A549 treated with GW870086 at 1 μM for 4 hours (cell line): ENCODE measurements at places on chromosomes 3 and 15. TPM values are rescaled to one million over a fixed set of nuclear protein-coding genes. Genes with fewer than 3 reads are reported as not detected.

The ZNF80 gene
- not detected in 5 replicates for total RNA-seq

The LRRFIP2 gene
- 54.2 to 59.9 TPM (median 57.0 TPM) in 5 replicates for total RNA-seq

The CPNE9 gene
- 0.08 to 0.37 TPM (median 0.15 TPM) in 5 replicates for total RNA-seq

The UROC1 gene
- total RNA-seq = not detected in 5 replicates

The SLC15A2 gene
- 0.09 to 0.97 TPM (median 0.19 TPM) in 5 replicates for total RNA-seq

The INAFM2 gene
- 4.8 to 6.6 TPM (median 6.3 TPM) in 5 replicates for total RNA-seq

The USP3 gene
- 40.6 to 44.6 TPM (median 42.5 TPM) in 5 replicates for total RNA-seq

The ISL2 gene
- 2.1 to 4.4 TPM (median 3.8 TPM) in 5 replicates for total RNA-seq

The VWA5B2 gene
- 0.33 to 0.62 TPM (median 0.52 TPM) in 5 replicates for total RNA-seq

The ZCWPW2 gene
- total RNA-seq = not detected in 5 replicates

The ZNF662 gene
- total RNA-seq = not detected in 5 replicates

The EFHB gene
- 0.94 to 1.5 TPM (median 1.3 TPM) in 5 replicates for total RNA-seq

The HRG gene
- not detected in 5 replicates for total RNA-seq

The SLC9C1 gene
- not detected in 5 replicates for total RNA-seq

The BCHE gene
- 0.73 to 1.2 TPM (median 1.0 TPM) in 5 replicates for total RNA-seq

The STXBP5L gene
- not detected in 5 replicates for total RNA-seq

The POTEB2 gene
- total RNA-seq = not detected in 5 replicates

The IQCF5 gene
- total RNA-seq = not detected in 5 replicates

The GOLGA6L7 gene
- not detected in 5 replicates for total RNA-seq

The BNC1 gene
- 0.78 to 1.2 TPM (median 0.98 TPM) in 5 replicates for total RNA-seq

The CD86 gene
- 0.10 TPM in 1 of 5 replicates, not detected in the others for total RNA-seq

The GRK7 gene
- total RNA-seq = not detected in 5 replicates

The HEG1 gene
- total RNA-seq = 7.8 to 11.9 TPM (median 10.6 TPM) in 5 replicates

The TMC3 gene
- total RNA-seq = not detected in 5 replicates

The PAQR5 gene
- 88.0 to 124 TPM (median 110 TPM) in 5 replicates for total RNA-seq

The MME gene
- not detected in 5 replicates for total RNA-seq

The SPTSSB gene
- 0.10 TPM in 1 of 5 replicates, not detected in the others for total RNA-seq

The SKOR1 gene
- total RNA-seq = 0.03 to 0.10 TPM (median 0.05 TPM) in 5 replicates

The KNG1 gene
- total RNA-seq = 0.02 TPM in 1 of 5 replicates, not detected in the others

The PRSS50 gene
- not detected in 5 replicates for total RNA-seq

The TMEM40 gene
- 0.17 to 0.90 TPM (median 0.41 TPM) in 5 replicates for total RNA-seq

The TNNC1 gene
- total RNA-seq = 1.1 to 1.9 TPM (median 1.6 TPM) in 5 replicates
